ENCODE measurements at places on chromosomes 12 and 14.

DNA sequence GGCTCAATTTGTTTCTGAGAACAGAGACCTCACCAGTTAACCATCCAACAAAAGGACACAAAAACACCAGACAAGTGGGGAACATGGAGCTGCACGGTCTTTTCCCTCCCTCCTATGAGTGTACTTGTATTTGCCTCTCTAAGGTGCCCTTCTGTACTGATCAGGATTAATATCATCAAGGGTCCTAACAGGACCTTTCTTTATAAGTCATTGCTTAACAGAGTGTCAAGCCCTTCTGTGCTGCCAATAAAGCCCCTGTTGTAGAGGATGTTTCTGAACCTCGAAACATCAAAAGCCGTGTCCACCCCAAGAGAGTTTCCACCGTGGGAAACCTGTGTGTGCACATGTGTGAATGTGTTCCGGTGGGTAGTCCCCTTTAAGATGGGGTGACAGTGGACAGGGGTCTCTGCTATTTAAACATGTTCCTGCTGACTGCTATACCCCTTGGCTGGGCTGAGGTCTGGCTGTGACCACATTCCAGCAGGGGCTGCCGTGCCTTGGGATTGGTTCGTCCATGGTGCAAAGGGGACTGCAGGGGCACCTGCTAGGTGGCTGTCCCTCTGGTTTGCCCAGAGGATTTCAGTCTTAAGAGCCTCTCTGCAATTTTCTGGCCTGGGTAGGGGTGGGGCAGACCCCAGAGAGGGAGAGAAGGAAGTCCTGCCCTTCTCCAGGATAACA is 6.0 kb downstream of the ESRRB start:
- DNase-seq: no peak

DNA sequence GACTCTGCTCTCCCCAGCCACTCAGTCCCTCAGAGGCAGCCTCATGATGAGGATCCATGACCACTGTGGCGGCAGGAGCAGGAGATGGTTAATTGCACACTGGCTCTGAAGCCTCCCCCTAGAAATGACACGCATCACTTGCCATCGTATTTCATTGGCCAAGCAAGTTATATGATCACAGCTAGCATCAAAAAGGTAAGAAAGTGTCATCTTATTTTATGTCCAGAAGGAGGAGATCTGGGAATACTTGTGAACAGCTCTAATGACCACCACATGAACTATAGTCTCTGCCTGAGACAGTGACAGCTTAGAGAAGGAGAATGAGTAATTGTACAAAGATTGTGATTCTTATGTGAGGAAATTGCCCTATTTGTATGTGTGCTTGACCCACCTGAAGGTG is 363.4 kb downstream of the NUAK1 start:
- DNase-seq: no peak

GRCh38 chr12:94149119-94149780 is 873 bp downstream of the PLXNC1 start:
- DNase-seq: no peak

GRCh38 chr12:19643635-19644034 is 204.3 kb downstream of the AEBP2 start:
- DNase-seq: no peak

DNA sequence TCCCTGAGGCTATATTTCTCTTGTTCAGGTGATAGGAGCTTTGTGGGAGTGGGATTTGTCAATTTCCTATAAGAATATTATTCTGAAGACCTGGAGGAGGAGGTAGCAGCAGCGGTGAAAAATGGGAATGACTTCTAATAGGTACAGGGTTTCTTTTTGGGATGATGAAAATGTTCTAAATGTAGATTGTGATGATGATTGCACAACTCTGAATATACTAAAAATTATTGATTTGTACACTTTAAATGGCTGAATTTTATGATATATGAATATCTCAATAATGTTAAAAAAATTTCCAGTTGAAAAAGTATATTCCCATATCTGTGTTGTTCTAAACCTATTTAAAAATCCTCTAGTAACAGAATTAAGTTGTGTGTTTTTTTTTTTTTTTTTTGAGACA is 22.8 kb downstream of the HSD17B6 start:
- DNase-seq: no peak

GRCh38 chr12:71663561-71664410 is at the start of the genes THAP2 and ZFC3H1:
Gene THAP2 (plus strand): TSS chr12:71664301. CDS start chr12:71664510, 209 bp downstream.
Gene ZFC3H1 (minus strand): TSS chr12:71663848. CDS start chr12:71663610, 238 bp downstream.
- peak; percentile 96 for DNase-seq

DNA sequence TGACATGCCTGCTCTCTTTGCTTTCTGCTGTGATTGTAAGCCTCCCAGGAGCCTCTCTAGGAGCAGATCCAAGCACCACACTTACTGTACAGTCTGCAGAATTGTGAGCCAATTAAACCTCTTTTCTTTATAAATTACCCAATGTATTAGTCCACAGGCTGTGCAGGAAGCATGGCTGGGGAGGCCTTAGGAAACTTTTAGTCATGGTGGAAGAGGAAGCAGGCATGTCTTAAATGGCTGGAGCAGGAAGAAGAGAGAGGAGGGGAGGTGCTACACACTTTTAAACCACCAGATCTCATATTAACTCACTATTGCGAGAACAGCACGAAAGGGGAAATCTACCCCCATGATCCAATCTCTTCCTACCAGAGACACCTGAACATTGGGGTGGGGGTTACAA is 108.9 kb downstream of the DERA start:
- DNase-seq: no peak

DNA sequence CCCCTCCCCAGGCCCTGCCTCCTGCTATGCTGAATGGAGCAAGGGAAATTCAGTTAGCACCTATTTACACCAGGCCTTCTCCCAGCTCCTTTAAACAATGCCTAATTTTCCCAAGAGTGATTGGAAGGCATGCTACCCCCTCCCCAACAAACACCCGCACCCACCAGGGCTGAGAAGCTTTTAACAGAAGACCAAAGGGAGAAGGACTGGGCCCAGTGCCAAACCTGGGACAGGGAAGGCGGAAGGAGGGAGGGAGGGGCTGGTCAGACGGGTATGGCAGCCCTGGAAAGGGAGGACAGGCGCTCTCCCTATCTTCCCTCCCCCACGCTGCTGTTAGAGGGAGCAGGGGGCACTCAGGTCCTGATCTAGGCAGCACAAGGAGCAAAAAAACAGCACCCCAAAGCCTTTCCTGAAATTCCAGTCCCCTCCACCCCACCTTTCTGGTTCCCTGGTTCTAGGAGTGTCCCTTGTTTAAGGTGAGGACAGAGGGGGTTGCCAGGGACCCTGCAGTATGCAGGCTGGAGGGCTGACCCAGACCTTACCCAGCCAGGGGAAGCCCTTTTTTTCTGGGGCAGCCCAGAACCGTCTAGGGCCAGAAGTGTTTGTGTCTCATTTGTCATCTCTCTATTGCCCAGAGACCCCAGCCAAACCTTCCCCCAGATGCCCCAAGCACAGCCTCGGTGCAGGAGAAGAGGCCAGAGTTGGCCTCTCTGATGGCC is 2.4 kb upstream of the KRT8 start:
- DNase-seq: no peak

GRCh38 chr14:61260939-61261776 is 20.0 kb downstream of the TMEM30B start:
- DNase-seq: no peak

GRCh38 chr12:40375076-40375475 is 150.3 kb downstream of the LRRK2 start:
- DNase-seq: no peak

- DNase-seq: no peak
Measured at GRCh38 chr14:99481745-99482099, 513 bp downstream of the CCNK start.

DNA sequence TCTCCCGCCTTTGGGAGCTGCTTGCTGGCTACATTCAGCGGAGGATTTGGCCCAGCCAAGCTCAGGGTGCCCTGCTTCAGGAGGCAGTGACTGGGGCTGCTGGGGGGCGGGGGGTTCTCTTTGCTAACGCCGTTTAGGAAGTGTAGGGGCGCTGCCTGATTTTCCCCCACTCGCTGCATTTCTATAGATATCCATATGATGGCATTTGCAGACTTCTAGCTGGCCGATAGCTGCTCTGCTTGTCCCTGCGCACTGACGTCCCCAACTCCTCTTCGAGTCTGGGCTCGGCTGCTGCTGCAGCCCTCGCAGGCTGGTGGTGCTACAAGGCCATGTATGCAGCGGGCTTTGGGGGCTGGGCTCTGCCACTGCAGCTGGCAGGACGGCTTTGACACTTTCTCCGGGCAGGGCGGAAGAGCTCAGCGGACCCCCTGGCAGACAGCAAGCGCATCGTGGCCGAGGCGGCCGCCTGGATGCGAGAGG is 3.1 kb downstream of the LRFN5 start:
- no peak for DNase-seq

DNA sequence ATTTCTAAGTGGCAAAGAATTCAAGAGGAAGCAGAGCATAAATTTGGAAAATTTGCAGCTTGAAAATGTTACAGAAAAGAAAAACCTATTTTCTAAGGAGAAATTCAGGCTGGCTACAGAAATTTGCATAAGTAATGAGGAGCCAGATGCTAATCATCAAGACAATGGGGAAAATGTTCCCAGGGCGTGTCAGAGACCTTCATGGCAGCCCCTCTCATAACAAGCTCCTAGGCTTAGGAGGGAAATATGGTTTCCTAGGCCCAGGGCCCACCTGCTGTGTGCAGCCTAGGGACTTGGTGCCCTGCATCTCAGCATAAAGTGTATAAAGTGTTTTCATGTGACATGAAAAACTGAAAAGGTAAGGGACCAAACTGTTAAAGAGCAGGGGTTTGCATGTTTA is 1796.3 kb upstream of the FLRT2 start:
- DNase-seq: no peak

DNA sequence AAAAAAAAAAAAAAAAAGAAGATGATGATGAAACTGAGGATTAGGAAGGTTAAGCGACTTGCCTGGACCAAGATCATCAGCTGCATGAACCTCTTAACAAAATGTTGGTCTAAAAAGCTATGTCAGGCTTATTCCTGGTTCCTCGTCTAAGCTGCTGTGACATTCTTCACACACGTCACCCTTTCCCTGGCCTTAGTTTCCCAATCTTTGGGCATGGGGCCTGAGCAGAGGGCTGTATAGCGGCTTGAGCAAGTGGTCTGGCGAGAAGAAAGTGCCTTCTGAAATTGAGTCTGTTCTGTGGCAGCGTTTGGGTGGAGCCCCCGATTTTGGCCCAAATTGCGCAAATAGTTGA is 58.7 kb upstream of the CCND2 start:
- DNase-seq: no peak

DNA sequence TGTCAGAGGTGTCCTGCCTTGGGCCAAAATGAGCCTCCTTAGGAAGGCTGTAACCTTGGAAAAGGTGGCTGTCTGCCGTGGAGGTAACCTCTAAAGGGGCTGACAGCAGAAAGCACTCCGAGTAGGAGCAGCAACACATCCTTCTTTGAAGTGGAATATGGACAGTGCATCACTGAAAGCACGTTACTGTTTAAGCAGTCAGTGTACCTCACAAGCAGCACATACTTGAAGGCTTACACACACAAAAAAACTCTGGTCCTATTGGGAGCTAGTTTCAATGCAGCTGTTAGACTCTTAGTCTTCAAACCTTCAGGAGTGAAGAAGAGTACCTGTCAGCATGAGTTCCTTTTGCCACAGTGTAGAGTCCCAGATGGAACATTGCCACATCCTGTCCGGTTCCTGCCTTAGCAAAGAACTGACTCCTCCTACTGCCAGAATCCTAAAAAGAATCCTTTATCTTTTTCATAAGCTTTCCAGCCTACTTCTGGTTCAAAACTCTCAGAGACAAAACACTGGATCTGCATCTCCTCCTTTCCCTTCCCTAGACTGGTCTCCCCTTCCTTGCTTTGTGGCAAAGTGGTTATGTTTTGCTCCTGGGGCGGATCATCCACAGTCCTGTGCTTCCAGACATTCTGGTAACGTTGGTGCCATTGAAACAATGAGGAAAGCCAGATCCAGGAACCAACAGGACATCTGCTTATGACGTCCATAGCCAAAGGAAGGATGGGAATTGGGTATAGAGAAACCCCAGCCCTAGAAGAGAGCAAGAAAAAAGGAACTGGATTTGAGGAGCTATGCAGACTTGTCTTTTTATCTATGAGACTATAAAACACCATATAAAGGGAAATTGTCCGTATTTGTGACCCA is 8.5 kb upstream of the MDM1 start:
- DNase-seq: no peak

GRCh38 chr12:103520686-103521215 is 25.0 kb upstream of the C12orf42 start:
- DNase-seq: no peak

DNA sequence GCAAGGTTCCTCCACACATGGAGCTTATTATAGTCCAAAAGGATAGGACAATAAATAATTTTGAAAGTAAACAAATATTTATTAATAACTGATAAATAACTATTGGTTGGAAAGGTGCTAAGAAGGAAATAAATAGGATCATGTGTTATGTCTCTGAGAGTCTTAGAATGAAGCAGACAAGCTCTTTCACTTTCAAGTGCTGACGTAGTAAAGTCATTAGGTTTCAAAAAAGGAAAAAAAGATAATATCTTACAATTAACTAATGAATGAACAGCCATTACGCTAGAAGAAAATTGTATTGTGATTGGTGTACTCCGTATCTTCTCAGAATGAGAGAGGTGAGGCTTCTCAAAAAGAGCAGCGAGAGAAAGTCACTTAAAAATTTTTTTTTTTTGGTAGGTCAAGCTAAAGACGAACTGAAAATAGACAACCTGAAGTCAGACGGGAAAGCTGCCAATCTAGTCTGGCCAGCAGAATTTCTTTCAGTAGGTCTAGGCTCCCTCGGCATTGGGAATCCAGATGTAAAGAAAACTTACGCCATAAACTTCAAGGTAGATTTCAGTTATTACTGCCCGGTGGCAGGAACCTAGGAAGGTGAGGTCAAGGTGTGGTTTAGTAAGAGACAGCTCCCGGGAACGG is 583 bp upstream of the LEMD3 start:
- DNase-seq: no peak

DNA sequence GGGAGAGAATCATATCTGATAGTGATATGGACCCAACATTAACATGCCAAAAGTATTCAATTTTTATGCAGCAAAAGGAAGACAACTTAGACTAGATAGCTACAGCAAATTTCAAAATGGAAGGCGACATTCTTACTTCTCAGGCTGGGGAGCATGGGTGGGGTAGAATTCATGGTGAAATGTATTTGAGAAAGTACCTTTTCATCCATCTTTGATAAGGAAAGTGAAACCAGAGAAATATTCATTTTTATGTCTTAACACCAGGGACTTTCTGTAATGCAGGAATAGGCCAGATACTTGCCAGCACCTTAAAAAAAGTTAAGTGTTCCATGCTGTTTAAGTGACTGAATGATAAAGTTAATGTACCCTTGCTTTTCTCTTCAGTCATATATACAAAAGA is 13.4 kb downstream of the BTG1 start:
- no peak for DNase-seq

- no peak for DNase-seq
Measured at GRCh38 chr14:24313913-24314312, 2.6 kb downstream of the LTB4R start.

GRCh38 chr12:3965046-3965445 is 91.8 kb upstream of the PARP11 start:
- no peak for DNase-seq

GRCh38 chr12:64825143-64826021 is 935 bp downstream of the TBC1D30 start:
- DNase-seq: no peak

GRCh38 chr12:126353604-126354003 is 1288.4 kb downstream of the AACS start:
- DNase-seq: no peak

All from anterior cingulate cortex (tissue), 58 donors.